ENCODE measurements at places on chromosomes 5 and 9.

GRCh38 chr9:109815366-109815947 lies 35.5 kb downstream of the PALM2AKAP2 start:
- DNase-seq = no peak

GRCh38 chr5:180852495-180852894 lies 8.6 kb downstream of the ZFP62 start:
- DNase-seq = no peak

GRCh38 chr9:7171396-7172153 lies 413.8 kb downstream of the KDM4C start:
- DNase-seq = peak; percentile 66

GRCh38 chr5:133613184-133613583 lies 843 bp upstream of the FSTL4 start:
- DNase-seq = no peak

GRCh38 chr5:146772881-146773466 lies 105.6 kb downstream of the PPP2R2B start:
- no peak for DNase-seq

GRCh38 chr5:78907255-78907891 lies 77.7 kb downstream of the ARSB start:
- DNase-seq = no peak

GRCh38 chr9:16293610-16294009 lies 576.9 kb downstream of the BNC2 start:
- DNase-seq = no peak

GRCh38 chr5:167570431-167570830 lies 721.0 kb upstream of the WWC1 start:
- no peak for DNase-seq

DNA sequence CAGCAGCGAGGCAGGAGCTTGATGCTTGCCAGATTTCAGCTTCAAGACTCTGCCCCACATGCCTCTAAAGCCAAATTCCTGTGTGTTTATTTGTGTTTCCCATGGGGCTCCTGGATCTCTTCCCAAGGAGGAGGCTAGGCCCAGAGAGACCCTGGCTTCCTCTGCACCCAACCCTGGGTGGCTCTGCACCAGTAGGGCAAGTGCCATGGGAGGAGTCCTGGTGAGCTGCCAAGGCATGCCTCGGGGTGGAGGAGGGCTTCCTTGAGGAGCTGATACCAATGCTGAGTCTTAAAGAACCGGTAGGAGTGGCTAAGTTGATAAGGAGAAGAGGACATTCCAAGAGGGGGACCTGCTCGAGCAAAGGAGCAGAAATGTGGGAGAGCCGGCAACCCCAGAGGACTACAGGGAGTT lies 6.8 kb upstream of the TIFAB start:
- DNase-seq = no peak

DNA sequence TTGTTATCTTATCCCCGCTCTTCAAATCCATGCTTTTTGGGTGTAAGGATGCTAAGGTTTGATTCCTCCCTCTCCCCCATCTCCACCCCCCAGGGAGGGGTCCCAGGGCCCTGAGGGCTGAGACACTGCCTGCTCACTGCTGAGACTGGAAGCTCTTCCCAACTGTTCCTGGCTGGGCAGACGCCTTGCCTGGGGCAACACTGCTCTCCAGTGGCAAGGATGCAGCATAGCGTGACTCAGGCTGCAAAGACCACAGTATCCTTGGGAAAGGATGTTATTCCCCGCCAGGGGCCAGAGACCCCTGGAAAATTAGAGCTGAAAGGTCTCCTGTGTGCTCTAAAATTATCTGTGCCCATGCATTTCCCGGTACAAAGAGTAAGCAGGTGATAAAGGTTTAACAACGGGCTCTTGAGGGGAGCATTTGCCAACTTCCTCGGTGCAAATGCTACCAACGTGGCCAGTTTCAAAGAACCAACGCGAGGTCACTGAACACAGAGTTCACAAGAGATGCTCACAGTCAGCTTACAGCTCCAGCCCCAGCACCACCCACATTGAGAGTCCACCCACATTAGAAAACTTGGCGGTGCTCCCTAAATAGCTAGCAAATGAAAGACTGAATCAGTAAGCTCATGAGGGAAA lies 271.9 kb downstream of the NSG2 start:
- DNase-seq = no peak

DNA sequence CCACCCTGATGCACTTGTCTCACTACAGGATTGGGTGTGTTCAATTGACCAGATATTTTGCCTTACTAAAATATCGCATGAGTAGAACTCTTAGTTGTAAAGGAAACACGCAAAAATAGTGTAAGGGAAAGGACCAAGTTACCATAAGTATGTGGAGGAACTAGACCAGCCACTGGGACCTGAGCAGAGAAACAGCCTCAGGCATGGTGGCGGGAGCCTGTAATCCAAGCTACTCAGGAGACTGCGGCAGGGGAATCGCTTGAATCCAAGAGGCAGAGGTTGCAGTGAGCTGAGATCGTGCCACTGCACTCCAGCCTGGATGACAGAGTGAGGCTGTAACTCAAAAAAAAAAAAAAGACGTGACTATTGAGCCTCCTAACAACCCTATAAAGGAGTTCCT lies 117.9 kb upstream of the SPATA31C2 start:
- DNase-seq = no peak

GRCh38 chr5:2239201-2239910 lies 356.6 kb upstream of the IRX4 start:
- DNase-seq = no peak

- DNase-seq = no peak
These were observed 34.0 kb upstream of the FGF1 start for GRCh38 chr5:142719836-142720370.

DNA sequence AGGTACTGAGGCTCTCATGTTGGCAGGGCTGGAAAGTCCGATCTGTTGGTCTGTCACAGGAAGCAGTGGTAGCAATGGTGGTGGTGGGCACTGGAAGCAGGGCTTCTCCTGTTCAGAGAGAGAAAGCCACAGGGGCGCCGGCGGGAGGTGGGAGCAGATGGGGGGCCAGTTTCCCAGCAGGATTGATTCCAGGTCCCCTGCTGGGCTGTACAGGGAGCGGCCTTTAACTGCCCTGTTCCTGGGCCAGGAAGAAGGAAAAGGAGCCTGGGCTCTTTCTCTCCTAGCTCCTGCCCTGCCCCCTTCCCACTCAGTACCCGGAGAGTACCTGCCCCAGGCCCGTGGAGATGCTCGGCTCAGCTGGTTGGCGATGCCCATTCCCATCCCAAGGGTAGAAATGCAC lies 2.6 kb upstream of the DAB2IP start:
- DNase-seq = no peak

- no peak for DNase-seq
These were observed 30.2 kb upstream of the SLC9A3 start for GRCh38 chr5:554284-554988.

DNA sequence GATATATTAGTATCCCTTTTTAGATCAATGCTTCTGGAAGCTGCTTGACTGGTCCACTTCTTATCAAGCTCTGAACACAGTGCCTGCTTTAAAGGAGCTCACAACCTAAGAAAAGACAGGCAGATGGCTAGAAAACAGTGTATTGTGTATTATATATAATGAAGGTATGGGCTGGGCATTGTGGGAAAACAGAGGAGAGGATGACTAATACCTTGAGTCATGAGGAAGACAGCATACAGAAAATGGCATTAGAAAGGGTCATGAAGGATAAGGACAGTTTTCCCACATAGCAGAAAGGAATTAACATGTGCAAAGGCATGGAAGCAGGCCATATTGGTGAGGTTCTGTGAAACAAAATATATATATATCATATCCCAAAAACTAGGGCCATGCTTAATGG lies 309.6 kb downstream of the MLLT3 start:
- DNase-seq = no peak

- no peak for DNase-seq
These were observed 16.0 kb downstream of the ENC1 start for GRCh38 chr5:74624501-74624900.

- no peak for DNase-seq
These were observed 278.8 kb downstream of the PSAT1 start for GRCh38 chr9:78575771-78576170.

DNA sequence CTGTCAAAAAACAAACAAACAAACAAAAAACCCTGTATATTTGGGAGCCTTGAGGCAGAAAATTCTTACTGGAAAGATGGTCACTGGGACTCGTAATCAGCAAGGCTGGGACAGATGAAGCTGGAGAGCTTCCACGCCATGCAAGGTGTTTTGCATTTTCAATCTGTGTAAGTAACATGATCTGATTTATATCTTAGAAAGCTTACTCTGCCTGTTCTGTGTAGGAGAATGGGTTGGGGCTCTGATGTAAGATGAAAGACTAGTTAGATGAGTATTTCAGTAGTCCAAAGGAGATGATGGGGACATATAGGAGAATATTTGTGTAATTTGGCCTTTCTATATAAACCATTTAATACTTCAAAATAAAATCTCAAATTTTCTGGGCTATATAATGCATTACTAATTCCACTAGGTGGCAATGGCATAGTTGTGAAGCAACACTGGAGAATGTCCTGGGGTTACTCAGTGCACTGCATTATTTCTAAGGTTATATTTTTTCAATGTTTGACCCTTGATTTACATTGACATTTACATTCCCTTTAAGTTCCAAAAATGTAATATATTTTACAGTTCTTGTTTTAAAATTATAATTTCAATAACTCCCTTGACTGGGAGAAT lies 21.9 kb upstream of the FSD1L start:
- no peak for DNase-seq

DNA sequence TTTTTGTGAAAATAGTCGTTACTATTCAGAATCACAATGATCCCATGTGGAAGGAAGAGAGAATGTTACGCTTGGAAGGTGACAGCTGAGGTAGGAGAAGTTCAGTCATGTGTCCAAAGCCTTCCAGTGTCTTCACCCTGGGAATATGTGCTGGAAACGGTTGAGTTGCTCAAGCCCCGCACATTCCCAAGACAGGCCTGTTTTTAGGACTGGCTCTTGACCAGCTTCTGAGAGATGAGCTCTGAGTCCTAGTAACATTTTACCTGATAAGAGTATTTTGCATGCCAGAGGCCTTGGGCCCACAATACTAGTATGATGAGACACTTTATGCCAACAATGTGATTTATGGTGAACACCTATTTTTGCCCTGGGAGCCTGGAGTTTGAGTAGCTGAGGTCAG lies 101.7 kb downstream of the LMNB1 start:
- DNase-seq = no peak

DNA sequence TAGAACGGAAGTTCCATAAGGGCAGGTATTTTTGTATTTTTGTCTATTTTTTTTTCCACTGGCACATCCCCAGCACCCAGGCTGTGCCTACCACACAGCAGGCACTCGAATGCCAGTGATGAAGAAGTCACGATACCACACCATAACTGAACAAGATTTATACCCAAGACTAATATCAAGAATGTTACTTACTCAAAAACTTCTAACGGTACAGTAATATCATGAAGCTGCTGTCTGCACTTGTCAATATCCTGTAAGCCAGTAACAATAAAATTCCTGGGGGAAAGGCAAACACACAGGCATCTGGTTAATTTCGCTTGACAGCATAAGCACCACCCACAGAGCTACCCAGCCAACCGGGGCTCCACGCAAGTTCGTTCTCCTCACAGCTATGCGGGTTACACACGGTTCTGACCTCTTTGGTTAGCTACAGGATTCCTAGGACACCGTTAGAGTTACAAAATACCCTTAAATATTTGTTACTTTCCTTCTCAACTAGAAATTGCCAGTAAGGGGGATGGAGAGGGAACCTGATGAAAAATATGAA lies 1.3 kb downstream of the MED10 start:
- DNase-seq = no peak

- DNase-seq = no peak
These were observed 82.6 kb upstream of the COL5A1 start for GRCh38 chr9:134559013-134559412.

DNA sequence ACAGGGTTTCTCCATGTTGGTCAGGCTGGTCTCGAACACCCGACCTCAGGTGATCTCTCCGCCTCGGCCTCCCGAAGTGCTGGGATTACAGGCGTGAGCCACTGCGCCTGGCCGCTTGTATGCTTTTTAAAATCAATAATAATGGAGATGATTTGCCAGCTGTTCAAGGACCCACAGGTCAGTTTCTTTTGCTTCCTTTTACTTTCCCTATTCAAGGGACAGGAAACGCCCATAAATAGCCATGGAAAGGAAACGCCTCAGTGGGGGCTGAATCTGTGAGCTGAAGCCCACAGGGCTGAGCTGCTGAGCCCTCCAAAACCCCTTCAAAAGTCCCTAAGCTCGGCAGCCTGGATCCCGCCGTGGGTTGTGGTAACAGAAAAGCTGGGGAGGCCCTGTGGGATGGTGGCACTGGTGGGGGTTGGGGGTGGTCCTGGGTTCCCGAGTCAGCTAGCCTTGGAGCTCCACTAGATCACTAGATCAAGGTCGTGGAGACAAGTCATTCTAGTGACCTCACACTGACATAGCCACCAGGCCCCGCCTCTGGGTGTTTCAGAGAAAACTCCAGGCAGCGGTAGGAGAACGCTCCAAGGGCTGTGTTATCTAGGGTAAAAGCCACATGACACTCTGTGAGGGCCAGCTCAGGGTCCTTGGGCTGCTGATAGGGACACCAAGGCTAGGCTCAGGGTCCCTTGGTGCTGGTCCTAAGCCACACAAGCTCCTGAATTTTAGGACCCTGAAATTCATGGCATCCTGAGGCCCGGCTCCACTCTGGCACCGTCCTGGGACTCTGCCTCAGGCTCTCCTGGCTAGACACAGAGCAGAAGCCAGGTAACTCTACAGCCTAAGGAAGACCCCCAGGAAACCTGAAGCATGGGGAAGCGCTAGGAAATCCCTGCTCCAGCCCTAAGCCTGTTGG lies 18.0 kb upstream of the DUSP1 start:
- no peak for DNase-seq

All from T-helper 2 cell (primary cell).